Frontal cortex (tissue), 4 donors: ENCODE measurements at places on chromosomes 6 and 20. TPM values are rescaled to one million over a fixed set of nuclear protein-coding genes. Genes with fewer than 3 reads are reported as not detected.

GRCh38 chr6:123323452-123324329, 313.1 kb downstream of the TRDN start:
- no peak for DNase-seq

DNA sequence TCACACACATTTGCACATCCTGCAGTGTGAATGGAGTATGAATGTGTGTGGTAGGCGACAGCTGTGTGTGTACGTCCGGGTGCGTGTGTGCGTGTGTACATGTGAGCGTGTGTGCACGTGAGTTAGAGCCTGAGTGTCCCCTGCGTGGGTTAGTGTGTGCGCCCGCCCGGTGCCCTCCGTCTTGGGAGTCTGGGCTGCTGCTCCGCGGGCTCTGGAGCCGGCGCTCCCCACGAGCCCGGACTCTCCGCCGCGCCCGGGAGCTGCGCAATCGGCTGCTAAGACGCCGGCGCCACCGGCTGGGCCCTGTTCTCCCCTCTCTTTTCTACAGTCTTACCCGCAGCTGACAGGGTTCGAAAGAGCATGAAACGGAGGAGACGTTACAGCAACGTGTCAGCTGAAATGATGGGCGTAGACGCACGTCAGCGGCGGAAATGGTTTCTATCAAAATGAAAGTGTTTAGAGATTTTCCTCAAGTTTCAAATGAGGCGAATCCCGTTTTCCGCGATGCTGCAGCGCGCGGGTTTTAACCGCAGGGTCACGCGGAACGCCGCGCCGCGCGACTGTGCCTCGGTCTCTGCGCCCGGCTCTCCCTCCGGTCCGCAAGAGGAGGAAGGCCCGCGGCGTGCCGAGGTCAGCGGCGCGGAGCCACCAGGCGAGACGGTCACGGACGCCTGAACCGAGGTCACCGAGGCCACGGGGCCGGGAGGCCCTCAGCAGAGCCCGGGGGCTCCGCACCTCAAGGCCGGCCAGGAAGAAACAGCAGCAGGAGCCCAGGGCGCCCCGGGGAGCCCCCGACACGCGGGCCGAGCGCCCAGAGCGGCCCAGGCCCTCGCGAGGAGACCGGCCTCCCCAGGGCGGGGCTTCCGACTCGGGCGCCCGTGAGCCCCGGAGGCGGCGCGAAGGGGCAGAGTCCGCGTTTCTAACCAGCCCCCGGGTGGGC, 95.3 kb upstream of the BHLHE23 start:
- DNase-seq: peak; percentile 58

The EYA4 gene
- total RNA-seq: 0.41 TPM

DNA sequence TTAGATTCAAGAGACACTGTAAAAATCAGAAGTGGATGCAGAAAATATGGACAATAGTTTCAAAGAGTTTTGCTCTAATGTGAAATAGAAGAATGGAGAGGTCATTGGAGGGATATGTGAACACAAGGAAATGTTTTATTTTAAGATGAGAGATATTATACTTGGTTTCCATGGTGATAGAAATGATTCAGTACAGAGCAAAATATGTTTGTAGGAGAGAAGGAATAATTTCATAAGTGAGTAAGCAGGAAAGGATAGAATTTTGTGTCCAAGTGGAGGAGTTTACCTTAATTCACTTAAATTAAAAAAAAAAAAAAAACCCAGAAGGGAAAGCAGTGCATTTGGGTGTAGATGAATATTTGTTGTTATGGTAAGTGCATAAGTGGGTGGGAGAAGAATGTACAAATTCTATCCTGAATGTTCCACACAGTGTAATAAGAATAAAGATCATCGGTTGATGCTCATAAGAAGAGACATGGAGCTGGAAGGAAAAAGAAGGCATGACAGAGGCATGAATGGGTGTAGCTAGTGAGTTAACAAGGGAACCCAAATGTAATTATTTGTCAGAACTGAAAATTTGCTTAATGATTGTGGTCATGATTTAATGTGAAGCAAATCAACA, 688.9 kb upstream of the GJE1 start:
- no peak for DNase-seq

The TNFRSF21 gene
- 54.2 TPM for total RNA-seq

The GPR63 gene
- total RNA-seq: 13.9 TPM

GRCh38 chr6:1995636-1996035, 249.8 kb downstream of the GMDS start:
- DNase-seq: no peak

DNA sequence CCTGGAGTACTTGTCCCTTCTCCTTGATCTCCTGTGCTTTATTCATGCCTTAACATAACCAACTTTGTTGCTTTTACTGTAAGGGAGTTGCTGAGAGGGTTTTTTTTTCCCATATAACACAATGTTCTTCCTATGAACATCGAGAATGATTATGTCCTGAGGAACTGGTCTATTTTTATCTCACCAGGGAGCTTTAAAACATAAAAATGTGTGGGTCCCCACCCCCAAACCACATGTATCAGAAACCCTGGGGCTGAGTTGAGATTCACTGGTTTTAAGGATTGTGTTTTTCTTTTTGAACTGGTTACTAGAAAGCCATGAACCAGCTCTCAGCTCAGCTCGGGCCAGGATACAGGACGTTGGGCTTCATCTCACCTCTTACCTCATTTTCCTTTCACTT, 118.5 kb upstream of the JAG1 start:
- peak; percentile 14 for DNase-seq

DNA sequence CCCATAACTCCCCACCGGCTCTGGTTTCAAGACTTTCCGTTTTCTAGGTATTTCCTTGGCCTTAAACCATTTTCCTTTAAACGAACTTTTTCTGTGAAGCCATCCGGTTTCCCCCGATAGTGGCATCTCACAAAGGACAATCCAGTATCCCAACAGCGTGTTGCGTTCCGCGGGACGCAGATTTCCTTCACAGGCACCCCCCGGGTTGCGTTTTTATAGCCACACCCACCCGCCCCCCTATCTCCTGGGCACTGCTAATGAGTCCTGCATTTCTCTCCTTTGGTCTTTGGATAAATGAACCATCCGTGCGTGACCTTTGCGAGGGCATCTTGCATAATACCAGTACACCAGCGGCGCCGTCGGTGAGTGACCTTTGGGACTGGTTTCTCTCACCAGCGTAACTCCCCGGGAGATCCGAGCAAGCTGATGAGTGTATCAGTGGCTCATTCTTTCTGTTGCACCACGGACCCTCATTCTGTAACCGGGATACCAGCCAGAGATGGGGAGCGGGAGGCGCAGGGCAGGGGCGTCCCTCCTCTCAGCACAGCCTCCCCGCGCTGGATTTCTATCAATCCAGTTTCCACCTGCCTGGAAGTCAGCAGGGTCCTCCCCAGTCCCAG, 586 bp upstream of the NQO2 start:
- DNase-seq: peak; percentile 45
